ENCODE measurements at places on chromosomes 6 and 20.

- DNase-seq, result no peak
Observed at GRCh38 chr20:25991051-25991755, 294.6 kb upstream of the ZNF337 start.

- no peak for DNase-seq
Observed at GRCh38 chr20:34713194-34713943, 9.2 kb downstream of the TP53INP2 start.

- DNase-seq, result no peak
Observed at GRCh38 chr6:35759426-35759825, 17.0 kb upstream of the CLPSL2 start.

GRCh38 chr20:11646359-11646758 lies 271.3 kb upstream of the BTBD3 start:
- no peak for DNase-seq

DNA sequence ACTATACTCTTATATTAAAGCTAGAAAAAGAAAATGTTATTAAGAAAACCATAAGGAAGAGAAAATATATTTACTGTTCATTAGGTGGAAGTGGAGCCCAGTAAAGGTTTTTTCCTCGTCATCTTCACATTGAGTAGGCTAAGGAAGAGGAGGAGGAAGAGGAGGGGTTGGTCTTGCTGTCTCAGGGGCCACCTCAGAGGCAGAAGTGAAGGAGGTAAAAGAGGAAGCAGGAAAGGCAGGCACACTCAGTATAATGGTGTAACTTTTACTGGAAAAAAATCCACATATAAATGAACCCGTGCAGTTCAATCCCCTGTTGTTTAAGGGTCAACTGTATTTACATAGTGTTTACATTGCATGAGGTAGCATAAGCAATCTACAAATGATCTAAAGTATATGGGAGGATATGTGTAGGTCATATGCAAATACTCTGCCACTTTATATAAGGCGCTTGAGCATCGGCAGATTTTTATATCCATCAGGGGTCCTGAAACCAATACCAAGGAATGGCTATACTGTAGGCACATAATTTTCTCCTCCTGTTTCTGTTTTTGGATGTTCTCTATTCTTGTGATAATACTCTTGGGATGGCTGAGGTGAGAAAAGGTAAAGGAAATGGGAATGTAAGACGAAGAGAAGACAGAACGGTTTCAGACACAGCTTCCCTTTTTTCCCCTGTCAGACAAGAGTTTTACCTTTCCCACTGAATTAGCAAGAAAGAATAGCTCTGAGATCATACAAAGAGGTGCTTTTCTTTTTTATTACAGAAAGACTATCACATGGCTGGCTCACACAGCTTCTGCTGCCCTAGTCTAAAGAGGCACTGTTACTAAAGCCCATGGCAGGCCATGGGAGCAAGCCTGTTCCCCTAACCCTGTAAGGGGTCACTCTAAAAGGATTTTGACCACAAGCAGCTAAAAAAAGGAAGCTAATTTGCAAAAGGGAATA lies 59.9 kb downstream of the NUDT3 start:
- no peak for DNase-seq

DNA sequence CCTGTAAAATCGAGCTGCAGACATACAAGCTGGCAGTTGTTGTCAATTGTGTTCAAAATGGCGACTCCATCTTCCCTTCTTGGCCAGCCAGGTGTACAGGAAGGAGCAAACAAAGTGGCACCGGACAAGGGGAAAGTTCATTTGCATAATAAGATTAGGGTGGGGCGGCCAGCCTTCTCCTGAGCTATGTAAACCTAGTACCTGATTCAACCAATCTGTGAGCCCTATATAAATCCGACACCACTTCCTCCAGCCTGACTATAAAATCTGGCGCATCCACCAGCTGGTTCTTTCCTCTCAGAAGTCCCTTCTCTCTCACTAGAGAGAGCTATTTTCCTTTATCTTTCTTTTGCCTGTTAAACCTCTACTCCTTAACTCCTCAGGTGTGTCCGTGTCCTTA lies 8.1 kb upstream of the HBS1L start:
- no peak for DNase-seq

DNA sequence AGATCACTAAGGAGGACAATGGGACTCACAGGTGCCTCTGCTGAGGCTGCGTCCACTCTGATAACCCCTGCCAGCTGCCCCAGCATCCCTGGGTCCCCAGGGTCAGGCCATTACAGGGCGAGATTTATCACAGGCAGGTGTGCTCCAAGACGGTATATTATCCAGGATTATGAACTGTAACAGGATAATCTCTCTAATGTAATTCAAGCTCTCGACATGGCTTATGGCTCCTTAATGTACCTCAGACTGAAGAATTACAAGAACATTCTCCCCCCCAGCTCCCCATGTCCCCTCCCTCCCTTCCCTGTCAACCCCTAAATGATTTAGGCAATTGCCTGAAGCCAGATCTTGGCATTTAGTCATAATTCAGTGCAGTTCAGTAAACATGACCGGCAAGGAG lies 86.8 kb downstream of the NCR2 start:
- DNase-seq, result no peak

- DNase-seq, result no peak
Observed at GRCh38 chr6:15926256-15926655, 202.6 kb upstream of the MYLIP start.

DNA sequence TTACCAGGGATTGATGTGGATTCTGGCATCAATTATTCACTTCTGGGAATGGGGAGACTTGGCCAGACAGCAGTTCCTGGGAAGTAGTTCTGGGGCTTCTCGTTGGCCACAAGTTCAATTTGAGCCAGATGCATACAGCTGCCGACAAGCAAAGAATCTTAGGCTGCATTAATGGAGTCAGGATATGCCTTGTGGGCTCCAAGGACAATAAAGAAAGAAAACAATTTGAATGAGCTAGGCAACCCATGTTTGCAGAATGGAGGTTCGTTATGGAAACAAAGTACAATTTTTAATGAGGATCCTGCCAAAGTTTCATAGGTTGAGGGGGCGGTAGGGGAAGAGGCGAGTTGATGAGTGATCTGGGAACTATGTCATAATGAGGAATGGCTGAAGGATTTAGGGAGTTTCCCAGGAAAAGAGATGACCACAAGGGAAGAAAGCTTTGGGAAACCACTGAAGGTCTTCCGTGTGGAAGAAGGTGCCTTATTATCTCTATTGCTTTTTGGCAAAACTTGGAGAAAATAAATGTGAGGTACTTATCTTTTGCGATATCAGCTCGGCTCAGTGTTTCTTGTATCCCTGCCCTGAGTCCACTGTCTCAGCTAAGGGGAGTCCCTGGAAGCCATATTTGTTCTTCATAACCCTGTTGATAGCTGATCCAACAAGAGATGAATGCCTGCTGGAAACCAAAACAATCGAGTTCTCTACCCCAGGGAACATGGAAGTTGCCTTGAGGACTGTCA lies 181.0 kb upstream of the ZNF217 start:
- no peak for DNase-seq

DNA sequence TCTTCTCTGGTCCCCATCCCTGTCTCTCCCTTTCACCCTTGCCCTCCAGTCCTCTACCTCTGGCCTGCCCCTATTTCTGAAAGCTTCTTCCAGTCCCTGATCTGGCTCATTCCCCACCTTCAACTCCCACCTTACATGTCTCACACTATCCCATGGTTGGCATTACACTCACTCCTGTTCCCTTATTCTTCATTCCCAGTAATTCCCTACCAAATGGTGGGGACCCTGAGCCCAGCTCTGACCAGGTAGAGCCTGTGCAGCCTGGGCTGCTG lies 6.4 kb downstream of the TP53INP2 start:
- no peak for DNase-seq

DNA sequence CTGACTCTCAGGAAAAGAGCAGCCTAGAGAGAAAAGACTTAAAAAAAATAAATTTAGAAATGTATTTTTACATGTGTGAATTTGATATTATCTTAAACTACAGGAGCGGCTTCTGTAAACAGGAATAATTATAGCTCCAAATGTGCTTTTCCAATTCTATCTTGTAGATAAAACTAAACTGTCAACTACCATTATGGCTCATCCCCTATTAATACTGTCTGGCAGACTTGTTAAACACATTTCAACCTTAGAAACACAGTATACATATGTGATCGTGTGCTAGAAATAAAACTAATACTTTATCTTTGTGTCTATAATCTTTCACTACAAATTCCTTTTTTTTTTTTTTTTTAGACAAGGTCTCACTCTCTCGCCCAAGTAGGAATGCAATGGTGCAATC lies 75.8 kb downstream of the CNKSR3 start:
- no peak for DNase-seq

DNA sequence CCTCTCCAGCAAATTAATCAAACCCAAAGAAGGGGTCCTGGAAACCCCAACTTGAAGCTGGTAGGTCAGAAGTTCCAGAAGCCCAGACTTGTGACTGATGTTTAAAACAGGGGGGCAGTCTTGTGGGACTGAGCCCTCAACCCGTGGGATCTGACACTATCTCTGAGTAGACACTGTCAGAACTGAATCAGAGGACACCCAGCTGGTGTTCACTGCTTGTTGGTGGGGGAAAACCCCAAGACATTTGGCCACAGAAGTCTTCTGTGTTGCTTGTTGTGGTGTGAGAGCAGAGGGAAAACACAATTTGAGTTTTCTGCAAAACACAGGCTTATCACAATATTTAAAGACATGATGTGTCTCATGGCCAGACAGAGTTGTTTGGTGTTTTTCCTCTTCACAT lies 29.9 kb downstream of the KIF13A start:
- no peak for DNase-seq

- DNase-seq, result no peak
Observed at GRCh38 chr6:136161950-136162349, 88.2 kb downstream of the MTFR2 start.

GRCh38 chr6:389143-389542 lies 2.4 kb upstream of the IRF4 start:
- DNase-seq, result no peak

DNA sequence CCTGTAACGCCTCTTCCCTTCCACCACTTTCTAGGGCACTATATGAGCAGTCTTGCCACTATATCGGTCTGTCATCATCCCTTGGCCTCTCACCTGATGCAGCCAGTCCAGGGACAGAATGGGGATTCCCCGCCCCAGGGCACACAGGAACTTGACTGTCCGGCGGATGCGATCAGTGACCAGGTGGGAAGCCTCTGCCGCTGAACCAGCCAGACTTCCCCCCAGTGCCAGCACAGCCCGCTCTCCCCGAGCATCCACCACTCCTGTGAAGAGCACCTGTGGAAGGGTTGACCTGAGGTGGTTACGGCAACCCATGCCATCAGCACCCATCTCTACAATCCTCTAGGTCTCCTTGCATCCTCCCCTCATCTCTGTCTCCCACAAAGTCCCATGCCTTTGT lies 12.2 kb upstream of the NRM start:
- no peak for DNase-seq
